ENCODE measurements at places on chromosomes 1 and 21.
A peak's percentile ranks its signal among the peaks of the same experiment; 100 is the strongest.

DNA sequence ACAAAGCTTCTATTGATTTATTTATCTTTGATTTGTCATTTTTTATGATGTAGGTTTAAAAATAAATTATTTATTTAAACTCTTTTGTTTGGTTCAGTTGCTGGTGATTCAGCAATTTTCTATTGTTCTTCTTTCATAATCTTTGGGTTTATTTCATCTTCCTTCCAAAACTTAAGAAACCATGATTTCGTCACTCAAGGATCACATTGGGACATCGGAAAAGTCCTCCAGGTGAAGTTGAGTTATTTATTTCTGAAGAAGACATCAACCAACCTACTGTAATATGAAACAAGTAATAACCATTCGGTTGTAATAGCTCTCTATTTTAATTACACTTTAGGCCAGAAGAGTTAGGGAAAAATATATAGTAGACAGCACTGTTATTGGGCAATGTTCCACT lies 23.0 kb upstream of the WLS start:
- no peak for DNase-seq

DNA sequence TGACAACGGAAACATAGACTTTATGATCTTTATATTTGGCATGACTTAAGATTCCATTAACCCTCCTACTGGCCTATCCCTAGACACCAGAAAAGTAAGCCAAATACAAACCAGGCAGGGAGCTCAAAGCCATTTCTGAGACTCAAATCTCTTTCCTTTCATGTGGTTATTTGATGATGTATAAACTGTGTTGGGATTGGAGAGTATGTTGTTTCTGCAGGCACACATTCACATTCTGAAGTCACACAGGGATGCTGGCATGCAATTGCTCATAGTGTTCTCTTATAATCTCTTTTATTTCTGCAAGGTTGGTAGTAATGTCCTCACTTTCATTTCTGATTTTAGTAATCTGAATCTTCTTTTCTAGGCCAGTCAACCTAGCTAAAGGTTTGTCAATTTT lies 5.8 kb downstream of the ZMYND12 start:
- no peak for DNase-seq

DNA sequence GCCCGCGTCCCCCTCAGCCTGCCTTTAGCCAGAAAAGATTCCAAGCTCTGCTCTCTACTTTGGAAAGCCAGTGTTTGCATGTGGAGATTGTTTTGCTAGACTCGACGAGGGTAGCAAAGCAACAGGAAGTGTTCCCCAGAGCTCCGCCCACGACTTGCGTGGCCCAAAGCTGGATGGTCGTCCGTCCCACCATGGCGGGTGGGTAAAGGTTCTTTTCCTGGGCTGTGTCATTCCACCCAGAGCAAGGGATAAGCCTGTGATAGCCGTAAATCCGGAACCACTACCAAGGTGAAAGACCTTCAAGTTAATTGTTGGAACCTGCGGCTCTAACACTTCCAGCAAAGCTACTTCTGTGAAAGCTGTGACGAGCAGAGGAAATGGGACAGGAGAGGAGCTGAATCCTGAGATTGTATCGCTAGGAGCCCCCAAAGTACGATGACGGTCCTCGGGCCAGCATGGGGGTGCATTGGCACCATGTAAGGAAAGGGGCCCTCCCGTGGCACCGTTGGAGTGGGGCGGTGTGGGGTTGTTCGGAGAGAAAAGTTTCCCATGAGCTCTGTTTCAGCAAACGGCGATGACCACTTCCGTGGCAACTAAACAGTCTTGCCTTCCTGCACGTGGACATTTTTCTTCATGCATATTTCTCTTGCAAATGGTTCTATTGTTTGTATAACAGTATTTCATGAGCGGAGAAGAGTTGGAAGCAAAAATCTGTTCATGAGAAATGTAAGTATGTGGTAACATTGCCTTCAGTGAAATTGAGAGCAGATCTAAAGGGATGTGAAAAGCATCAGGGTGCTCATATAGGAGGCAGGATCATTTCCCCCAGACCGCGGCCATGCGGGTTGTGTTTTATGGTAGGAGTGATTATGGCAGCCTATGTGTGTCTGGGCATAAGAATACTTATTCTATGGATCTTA lies 8.4 kb downstream of the MX2 start:
- peak; percentile 47 for DNase-seq

DNA sequence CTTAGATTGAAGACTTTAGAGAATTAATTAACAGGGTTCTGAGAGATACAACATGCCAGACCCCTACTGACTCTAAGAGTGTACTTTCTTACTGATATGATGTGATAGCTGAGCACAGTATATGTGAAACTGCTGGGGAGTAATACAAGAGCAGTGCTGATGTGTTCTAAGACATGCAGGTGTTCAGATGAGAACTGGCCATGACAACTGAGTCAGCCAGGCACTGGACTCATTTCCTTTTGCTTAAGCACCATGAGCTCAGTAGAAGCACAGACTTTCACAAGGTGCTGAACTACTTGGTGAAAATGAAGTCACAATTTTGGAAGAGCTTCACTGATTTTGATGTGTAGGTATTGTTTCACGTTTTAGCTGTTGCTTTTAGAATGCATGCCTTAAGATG lies 15.9 kb upstream of the POGZ start:
- peak; percentile 62 for DNase-seq

GRCh38 chr21:37565530-37566223 lies 199.1 kb downstream of the DYRK1A start:
- DNase-seq, result no peak

DNA sequence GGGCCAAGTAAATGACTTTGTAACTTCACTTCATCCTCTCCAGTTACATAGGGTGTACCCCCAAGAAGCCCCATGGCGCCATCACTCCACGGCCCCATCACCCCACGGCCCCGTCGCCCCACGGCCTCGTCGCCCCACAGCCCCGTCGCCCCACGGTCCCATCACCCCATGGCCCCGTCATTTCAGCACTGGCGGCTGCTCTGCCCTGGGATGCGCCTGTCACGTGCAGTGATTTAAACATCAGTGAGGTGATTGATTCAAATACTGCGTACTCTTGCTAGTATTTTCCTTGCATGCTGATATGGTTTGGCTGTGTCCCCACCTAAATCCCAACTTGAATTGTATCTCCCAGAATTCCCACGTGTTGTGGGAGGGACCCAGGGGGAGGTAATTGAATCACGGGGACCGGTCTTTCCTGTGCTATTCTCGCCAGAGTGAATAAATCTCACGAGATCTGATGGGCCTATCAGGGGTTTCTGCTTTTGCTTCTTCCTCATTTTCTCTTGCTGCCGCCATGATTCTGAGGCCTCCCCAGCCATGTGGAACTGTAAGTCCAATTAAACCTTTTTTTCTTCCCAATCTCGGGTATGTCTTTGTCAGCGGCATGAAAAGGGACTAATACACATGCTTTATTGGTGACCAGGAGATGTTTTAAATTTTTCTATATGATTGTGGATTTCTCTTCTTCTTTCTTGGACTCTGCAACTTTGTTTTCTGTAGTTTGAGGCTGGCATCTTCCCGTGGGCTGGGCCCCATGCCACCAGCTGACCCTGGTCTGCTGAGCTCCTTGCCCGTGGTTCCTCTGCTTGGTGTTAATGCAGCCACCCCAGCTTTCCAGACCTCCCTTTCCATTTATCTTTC lies 50.1 kb upstream of the PCBP3 start:
- no peak for DNase-seq

GRCh38 chr21:22961258-22961657 lies 1963.0 kb downstream of the NCAM2 start:
- no peak for DNase-seq

GRCh38 chr1:26529655-26530409 lies at the start of gene RPS6KA1:
RPS6KA1 (plus strand) TSS chr1:26529761; CDS start chr1:26529921, 160 bp downstream.
- DNase-seq, result peak; percentile 51

DNA sequence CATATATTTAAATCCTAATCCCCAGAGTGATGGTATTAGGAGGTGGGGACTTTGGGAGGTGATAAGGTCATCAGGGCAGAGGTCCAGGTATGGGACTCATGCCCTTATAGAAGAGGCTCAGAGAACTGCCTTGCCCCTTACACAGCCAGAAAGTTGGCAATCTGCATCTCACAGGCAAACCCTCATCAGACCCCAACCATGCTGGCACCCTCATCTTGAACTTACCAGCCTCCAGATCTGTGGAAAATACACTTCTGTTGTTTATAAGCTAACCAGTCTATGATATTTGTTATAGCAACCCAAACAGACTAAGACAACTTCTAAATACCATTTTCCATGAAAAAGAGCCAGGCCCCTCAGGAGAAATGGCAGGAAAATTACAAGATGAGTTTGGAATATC lies 69.3 kb upstream of the PRDX6 start:
- no peak for DNase-seq

DNA sequence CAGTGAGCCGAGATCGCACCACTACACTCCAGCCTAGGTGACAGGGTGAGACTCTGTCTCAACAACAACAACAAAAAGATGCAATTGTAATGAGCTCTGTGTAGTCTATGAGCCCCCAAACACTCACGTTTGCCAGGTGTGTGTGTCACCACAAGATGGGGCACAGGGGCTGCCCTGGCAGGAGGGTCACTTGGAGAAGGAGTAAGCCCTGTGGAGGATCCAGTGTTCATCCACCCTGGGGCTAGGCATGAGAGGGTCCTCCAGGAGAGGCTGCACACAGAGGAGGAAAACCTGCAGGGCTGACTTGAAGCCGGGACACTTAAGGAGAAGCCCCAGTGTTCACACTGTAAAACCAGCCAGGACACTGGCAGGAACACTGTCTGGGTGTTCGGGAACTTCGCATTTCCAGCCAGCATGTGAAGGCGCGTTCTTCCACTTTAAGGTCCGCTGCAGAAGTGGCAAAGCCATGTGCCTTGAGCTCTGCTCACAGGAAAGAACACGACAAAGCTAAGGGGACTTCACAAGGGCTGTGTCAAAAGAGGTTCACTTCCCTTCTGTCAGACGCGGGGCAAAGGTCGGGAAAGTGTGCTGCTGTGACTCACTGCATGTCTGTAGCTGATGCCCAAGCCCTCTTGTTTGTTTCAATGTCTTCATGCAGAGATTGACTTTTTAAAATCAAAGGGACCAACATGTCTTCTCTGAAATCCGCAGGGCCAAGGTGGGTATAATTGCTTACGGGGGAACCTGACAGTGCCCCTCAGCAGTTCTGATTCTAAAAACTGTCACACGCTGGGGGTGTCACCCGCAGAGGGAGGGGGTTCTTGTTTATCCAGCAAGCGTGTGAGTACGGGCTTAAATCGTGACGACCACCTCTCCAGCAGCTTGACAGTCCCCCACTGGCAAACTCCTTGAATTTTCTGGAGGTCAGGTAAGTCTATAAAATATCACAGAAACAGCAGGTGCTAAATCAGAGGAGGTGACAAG lies 102.8 kb downstream of the RIPK4 start:
- no peak for DNase-seq

DNA sequence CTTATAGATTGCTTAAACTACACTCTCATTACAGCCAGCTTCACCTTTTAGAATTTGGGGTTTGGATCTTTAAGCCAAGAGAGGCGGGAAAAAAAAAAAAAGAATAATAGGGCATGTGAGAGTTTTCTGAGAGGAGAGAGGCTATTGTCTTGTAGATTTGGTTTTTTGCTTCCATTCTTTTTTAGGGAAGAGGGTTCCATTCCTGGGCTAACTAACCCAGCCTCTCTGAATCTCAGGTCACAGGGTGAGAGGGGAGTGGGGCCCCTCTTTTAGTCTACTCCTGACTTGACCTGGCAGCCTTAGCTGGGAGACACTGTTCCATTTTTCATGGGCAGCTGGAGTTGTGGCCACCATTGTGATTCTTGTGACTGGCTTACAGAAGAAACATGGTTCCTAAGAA lies 24.2 kb downstream of the PBX1 start:
- DNase-seq, result no peak

DNA sequence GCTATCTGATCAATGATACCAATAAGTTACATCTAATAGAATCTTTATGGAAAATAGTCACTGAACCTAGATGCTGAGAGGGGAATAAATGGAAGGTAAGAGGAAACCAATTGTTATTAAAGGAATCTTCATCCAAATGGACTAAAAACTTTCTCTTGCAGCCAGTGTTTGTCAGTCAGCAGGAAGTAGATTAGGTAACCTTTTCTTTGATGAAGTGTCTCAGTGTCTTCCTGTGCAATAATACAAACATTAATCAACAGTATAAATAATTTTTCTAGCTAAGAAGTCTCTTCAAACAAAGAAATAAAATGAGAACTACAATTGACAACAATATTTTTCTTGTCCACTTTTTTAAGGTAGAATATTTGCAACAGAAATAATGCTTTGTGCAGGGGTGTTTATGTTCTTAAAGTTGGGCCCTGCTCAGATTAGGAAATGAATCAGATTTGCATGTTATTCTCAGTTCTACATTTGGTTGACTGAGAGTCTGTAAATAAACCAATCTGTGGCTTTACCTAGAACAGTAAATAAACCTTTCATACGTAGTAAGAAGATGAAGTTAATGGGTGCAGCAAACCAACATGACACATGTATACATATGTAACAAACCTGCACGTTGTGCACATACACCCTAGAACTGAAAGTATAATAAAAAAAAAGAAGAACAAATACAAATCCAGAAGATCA lies 391.4 kb downstream of the MRPL39 start:
- no peak for DNase-seq

- DNase-seq, result peak; percentile 27
Measured at GRCh38 chr1:89198491-89199072, at the start of gene GBP4. GBP4 (minus strand) TSS chr1:89198942; CDS start chr1:89198834, 108 bp downstream.

- no peak for DNase-seq
Measured at GRCh38 chr1:24905355-24905978, 24.6 kb downstream of the RUNX3 start.

- DNase-seq, result no peak
Measured at GRCh38 chr1:207849016-207849415, 61.9 kb downstream of the CD34 start.

DNA sequence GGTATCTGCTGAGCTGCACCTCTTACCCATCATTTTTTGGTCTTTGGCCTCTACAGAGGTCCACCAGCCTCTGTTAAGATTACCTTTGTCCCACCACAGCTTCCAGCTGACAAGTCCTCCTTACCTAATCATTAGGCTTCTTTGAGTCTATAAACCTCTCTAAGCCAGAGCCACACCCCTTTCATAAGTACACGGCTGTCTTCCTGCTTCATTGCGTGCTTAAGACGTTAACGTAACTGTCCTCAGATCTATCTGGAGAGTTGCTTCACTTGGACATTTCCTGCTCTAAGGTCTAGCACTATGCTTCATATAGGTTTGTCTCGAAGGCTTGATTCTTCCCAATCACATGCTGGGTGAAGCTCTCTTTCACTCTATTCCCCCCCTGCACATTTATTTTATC lies 71.0 kb upstream of the CACHD1 start:
- DNase-seq, result no peak

- no peak for DNase-seq
Measured at GRCh38 chr21:33899199-33899598, 16.4 kb downstream of the ATP5PO start.

DNA sequence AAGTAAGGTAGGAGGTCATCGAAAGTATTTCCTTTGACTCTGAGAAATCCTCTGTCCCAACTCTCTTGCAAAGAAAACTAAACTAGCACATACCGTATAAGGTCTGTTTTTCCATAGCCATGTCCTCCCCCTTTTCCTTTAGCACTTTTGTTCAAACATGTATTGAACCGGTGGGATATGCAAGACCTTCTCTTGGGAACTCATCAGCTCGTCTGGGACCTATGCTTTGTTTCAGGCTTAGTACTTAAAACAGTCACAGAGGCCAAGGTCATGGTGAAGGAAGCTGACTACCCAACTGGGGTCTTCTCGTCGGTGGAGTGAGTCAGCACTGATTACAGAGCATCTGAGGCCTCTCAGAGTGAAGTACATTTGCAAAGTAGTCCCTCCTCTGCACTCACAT lies 185.0 kb downstream of the ZBTB18 start:
- no peak for DNase-seq
